ENCODE measurements at places on chromosomes 5 and 9.

DNA sequence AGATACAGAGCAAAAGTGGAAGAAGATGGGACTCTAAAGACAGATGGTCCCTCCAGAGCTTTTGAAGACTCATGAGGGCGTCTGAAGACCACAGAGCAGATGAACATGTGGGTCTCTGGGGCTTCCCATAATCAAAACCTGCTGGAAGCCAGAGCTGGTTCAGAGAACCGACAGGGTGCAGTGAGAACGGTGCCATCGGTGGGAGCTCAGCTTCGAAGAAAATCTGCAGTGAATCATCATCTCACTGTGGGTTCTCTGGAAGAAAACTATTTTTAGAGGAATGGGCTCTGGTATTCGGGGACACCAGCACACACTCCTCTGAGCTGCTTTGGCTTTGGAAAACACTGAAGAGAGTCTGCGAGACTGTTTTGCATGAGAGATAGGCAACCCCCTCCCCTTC lies 222.4 kb upstream of the PANK3 start:
- DNase-seq = no peak

GRCh38 chr9:132543960-132544359 lies 38.4 kb upstream of the BARHL1 start:
- no peak for DNase-seq

- no peak for DNase-seq
Measured at GRCh38 chr9:133529457-133529856, 4.7 kb upstream of the MYMK start.

DNA sequence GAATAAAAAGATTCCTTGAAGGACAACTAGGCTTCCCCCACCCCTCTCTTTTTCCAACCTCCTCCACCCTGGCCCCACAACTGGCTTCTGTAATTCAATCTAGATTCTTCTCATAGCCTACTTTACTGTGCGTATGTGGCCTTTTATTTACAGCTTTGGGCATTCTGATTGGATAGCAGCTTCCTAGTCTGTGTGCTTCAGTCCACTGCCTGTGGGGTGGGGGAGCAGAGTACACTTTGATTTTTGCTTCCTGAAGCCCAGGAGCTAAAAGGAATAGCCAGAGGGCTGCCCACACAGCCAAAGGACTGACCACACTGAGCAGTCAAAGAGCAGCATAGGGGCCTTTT lies 30.4 kb downstream of the RUSC2 start:
- DNase-seq = no peak

- DNase-seq = no peak
Measured at GRCh38 chr9:18980189-18980588, 52.8 kb downstream of the SAXO1 start.

DNA sequence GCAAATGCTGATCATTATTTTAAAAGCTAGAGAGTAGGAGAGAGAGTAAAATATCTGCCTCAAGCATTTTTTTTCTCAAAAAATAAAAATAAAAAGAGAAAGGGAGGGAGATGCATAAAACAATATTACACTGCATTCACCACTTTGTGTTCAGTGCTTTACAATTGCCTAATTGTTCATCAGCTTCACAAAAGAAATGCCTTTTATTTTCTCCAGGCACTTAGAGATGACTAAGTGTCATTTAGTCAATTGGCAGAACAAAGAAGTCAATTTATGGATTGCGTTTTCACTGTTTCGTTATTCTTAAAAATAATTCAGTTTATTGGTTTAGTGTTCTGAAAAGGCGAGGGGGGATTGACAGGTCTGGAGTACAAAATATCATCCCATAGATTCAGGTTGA lies 232.5 kb upstream of the CCNH start:
- DNase-seq = no peak

- DNase-seq = no peak
Measured at GRCh38 chr5:157286761-157287211, 20.9 kb downstream of the CYFIP2 start.

- DNase-seq = no peak
Measured at GRCh38 chr5:52632281-52632680, 155.4 kb upstream of the ITGA1 start.

DNA sequence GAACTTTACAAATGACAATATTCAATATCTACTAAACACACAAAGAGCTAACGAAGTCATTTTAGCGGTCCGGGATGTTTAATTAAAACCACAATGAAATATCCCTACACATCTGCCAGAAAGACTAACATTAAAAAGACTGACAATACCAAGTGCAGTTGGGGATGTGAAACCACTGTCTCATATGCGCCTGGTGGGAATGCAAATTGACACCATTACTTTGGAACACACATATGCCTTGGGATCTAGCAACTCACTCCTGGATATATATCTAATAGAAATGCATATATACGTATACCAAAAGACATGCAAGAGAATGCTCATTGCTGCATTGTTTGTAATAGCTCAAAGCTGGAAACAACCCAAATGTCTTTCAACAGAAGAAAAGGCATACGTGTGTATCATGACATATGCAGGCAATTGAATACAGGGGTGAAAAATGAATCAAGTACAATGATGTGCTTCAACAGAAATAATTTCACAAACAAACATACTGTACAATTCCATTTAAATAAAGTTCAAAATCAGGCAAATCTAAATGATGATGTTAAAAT lies 153.3 kb downstream of the CARTPT start:
- no peak for DNase-seq

DNA sequence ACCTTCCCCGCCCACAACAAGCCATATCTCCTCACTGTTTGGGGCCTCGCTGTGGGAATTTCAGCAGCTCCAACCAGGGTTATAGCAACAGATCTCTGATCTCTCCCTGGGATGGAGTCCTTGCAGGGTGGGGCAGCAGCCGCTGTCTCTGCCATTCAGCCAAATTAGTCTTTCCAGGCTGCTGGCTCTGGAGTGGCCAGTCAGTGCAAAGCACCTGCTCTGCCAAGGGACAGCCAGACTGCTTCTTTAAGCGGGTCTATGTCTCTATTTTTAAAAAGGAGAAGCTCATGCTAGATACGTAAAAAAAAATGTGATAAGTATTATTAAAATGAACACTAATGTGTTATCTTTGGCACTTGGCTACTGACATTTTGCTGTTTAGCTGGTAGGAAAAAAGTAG lies 380.2 kb downstream of the CDH10 start:
- no peak for DNase-seq
